ENCODE measurements at places on chromosomes 1 and 21. TPM values are rescaled to one million over a fixed set of nuclear protein-coding genes. Genes with fewer than 3 reads are reported as not detected.

AMY2B gene
- total RNA-seq, result 47.2 TPM

GRCh38 chr1:102776071-102776470, 332.3 kb downstream of the COL11A1 start:
- no peak for DNase-seq

PCBP3 gene
- total RNA-seq, result 4.6 TPM

DNA sequence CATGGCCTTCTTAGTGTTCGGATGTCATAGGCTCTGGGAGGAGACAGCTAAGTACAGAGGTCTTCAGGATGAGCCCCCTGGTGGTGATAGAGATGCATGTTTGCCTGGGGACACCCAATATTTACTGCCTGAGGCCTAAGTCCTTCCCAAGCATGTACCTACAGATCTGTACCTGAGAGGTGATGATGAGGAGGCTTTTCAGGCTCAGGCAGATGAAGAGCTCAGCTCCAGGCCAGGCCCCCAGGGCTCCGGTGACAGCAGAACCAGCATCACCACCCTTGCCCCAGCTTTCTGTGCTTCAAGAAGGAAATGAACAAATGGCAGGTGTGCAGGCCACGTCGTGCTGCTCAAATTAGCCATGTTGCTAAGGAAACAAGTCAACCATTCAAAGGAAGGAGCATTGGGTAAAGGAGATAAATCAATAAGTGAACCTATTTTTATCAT, 21.1 kb downstream of the CACNA1E start:
- no peak for DNase-seq

DNA sequence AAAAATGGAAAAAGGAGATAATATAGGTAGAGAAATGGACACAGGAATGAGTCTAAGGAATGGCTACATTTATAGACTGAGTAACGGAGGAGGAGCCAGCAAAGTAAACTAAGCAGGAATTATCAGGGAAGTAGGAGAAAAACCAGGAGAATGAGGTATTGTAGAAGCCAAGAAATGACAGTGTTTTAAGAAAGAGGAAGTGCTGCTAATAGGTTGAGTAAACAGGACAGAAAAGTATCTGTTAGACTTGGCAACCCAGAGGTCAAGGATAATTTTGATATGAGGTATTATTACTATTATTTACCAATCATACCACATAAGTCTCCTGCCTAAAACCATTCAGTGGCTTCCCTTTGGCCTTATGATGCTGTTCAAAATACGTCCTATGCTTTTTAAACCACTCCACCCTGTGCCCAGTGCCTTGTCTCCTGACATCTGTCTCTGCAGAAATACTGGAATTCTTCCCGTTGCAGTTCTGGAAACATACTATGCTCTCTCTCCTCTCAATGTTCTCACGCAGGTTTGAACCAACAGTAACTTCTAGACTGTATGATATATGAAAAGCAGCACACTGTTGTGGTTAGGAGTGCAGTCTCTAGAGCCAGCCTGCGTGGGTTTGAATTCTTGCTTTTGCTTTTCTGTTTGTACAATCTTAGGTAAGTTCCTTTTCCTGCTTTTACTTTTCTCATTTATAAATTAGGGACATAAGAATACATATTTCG, 24.6 kb upstream of the NEK7 start:
- no peak for DNase-seq

S100A2 gene
- total RNA-seq, result 0.33 TPM

IGSF21 gene
- 9.5 TPM for total RNA-seq

DNA sequence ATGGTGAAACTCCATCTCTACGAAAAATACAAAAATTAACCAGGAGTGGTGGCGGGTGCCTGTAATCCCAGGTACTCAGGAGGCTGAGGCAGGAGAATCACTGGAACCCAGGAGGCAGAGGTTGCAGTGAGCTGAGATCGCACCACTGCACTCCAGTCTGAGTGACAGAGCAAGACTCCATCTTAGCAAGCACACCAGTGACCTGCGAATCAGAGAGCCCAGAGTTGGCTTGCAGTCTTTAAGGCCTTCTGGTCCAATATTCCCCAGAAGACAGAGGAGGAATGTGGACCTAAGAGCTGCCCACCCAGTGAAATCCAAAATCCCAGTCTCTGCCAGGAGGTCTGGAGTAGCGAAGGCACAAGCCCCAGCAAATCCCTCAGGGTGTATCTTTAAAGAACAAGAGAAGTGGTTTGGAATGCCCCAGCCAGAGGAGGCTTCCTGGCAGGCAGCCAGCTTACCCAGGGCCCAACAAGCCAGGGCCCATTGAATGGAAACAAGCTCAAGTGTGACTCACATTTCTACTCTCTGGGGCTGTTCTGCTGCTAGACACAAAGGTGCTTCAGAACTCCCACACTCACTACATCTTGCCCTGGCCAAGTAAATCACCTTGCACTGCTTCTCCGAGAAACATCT, 23.9 kb downstream of the GPR161 start:
- peak; percentile 86 for DNase-seq

GRCh38 chr21:32708069-32708468, 19.7 kb downstream of the SYNJ1 start:
- DNase-seq, result no peak

Measured in breast epithelium (tissue), 4 donors.